ENCODE measurements at places on chromosomes 12 and 14. TPM values are rescaled to one million over a fixed set of nuclear protein-coding genes. Genes with fewer than 3 reads are reported as not detected.

The PELI2 gene
- 0.77 TPM for total RNA-seq

The RPS26 gene
- total RNA-seq: 659 TPM

The CACNA1C gene
- 0.02 TPM for total RNA-seq

The TBX3 gene
- total RNA-seq: 54.5 TPM

The RASSF9 gene
- total RNA-seq: 1.2 TPM

The DEPDC4 gene
- total RNA-seq: 0.80 TPM

The TRAFD1 gene
- total RNA-seq: 16.4 TPM

The MUCL1 gene
- total RNA-seq: not detected

The POTEM gene
- total RNA-seq: not detected

The SLC16A7 gene
- total RNA-seq: 0.05 TPM

The GPR68 gene
- 0.24 TPM for total RNA-seq

The BCDIN3D gene
- total RNA-seq: 4.2 TPM

The IFT81 gene
- total RNA-seq: 17.6 TPM

The ABCC9 gene
- 0.02 TPM for total RNA-seq

The CSRP2 gene
- total RNA-seq: 20.3 TPM

The OTX2 gene
- not detected for total RNA-seq

The OXA1L gene
- 161 TPM for total RNA-seq

The CEP83 gene
- 8.6 TPM for total RNA-seq

The C1QL4 gene
- 5.8 TPM for total RNA-seq

The CPNE6 gene
- total RNA-seq: 0.14 TPM

The ARHGAP9 gene
- total RNA-seq: 0.69 TPM

The MGP gene
- not detected for total RNA-seq

The TAMALIN gene
- 0.82 TPM for total RNA-seq

The UNG gene
- 93.2 TPM for total RNA-seq

The BHLHE41 gene
- 0.46 TPM for total RNA-seq

The AQP2 gene
- total RNA-seq: not detected

The RAPGEF3 gene
- 0.72 TPM for total RNA-seq

The NEUROD4 gene
- total RNA-seq: not detected

The SPTB gene
- total RNA-seq: 1.7 TPM

The KLHL33 gene
- not detected for total RNA-seq

The POTEG gene
- not detected for total RNA-seq

The LIN7A gene
- total RNA-seq: 0.27 TPM

The PCED1B gene
- total RNA-seq: 15.9 TPM

The ESPL1 gene
- total RNA-seq: 24.7 TPM

The RGS6 gene
- not detected for total RNA-seq

The SOX5 gene
- total RNA-seq: not detected

The ACOT4 gene
- total RNA-seq: 1.6 TPM

The RNASE7 gene
- total RNA-seq: not detected

The IQSEC3 gene
- total RNA-seq: 0.02 TPM

The VRTN gene
- not detected for total RNA-seq

The JPH4 gene
- 0.07 TPM for total RNA-seq

The LMO3 gene
- total RNA-seq: not detected

Measured in A549 treated with dexamethasone at 1 μM for 4 hours (cell line).